ENCODE measurements at places on chromosomes 5 and 9.

DNA sequence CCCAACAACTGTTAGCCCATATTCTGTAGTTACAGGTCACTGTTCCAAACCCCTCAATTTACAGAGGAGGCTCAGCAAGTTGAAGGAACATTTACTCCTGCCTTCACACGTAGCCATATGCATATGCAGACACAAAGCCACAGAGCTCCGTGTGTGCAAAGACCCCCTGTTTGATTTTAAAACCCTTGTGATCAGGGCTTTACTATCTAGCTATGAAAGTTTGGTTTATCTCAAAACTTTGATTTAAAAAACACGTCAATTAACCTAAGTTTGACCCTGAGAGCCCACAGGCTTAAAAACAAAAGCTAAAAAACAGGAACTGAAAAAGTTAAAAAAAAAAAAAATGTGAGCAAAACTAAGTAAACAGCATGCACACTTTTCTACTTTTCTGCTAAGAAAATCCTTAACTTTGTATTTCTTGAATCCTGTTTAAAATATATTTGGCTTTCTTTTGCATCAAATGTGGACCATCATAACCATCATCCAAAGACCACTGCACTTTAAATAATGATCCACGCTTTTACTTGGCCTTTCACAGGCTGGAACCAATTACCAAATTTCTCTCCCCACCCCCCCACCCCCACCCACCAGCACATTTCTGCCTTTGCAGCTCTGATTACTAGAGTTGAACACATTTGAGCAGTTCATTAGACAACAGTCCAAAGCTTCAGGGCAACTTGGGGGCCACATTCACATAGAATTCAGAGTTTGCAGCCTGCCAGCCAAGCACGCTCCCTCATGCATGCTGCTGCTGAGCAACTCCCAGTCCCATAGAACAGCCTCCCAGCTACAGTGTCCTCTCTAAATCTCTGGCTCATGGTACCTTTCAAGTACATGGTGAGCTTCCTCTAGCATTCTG lies 128.8 kb upstream of the MAP3K1 start:
- DNase-seq, result no peak

- peak; percentile 57 for DNase-seq
Measured at GRCh38 chr5:10452768-10453331, 11.2 kb downstream of the ROPN1L start.

DNA sequence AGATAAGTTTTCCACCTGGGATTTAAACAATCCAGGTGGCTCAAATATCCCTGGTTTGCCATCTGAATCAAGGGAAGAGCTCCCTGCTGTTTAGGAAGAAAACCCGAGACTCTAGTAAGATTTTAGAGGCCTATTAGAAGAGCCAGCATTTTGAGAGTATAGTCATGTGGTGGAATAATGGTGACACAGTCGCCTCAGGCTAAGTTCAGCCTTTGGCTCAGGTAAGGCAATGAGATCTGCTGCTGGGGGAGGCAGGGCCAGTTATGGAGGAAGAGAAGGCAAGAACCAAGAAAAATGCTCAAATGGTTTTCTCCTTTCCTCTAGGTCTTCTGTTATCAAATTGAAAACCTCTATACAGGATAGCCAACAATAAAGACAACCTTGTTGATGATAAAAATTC lies 16.2 kb downstream of the RAD1 start:
- no peak for DNase-seq

- DNase-seq, result no peak
Measured at GRCh38 chr5:14173377-14174229, 30.5 kb downstream of the TRIO start.

DNA sequence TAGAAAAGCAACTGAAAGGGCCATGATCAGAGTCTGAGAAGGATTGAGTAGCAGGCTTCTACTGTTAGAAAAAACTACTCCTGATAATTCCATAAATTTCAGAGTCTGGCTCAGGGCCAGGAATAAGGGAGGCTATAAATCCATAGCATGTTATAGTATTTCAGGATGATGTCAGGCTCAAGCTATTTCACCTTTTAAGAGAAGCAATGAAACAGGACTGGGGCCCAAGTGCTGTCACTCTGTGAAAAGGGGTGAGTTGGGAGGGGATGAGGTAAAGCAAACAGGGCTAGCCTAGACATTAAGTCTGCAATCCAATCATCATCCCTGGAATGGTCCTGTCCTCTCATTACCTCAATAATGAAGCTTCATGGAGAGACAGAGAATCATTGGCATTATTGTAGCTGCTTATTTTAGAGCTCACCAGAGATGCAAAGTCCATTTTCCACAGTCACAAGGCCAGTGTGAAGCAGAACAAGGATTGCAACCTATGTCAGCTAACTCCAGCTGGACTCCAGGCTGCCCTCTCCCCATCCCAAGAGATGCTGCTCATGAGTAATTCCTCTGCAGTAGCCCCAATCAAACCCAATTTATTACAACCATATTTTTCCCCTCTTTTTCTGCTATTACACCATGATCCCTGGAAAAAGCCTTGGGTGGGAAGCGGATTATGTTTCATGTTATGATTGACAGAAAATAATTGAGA lies 56.0 kb downstream of the PAPPA start:
- no peak for DNase-seq
